T-helper 22 cell (primary cell): ENCODE measurements at places on chromosomes 7 and 10.

DNA sequence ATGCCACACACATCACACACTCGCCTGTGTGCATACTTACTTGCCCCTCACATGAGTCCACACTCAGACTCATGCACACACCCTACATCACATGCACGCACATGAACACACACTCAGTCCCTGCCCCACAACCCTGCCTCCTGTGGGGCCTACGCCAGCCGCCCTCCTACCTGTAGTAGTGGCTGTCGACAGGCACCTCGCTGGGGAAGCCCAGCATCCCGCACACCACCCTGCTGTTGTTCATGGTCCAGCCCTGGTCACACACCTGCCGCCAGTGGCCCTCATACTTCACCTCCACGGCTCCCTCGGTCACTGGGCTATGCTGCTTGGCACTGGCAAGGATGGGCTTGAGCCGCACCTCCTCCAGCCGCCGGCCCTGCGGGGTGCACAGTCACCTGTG, 7.2 kb downstream of the LOXL4 start:
- no peak for DNase-seq

DNA sequence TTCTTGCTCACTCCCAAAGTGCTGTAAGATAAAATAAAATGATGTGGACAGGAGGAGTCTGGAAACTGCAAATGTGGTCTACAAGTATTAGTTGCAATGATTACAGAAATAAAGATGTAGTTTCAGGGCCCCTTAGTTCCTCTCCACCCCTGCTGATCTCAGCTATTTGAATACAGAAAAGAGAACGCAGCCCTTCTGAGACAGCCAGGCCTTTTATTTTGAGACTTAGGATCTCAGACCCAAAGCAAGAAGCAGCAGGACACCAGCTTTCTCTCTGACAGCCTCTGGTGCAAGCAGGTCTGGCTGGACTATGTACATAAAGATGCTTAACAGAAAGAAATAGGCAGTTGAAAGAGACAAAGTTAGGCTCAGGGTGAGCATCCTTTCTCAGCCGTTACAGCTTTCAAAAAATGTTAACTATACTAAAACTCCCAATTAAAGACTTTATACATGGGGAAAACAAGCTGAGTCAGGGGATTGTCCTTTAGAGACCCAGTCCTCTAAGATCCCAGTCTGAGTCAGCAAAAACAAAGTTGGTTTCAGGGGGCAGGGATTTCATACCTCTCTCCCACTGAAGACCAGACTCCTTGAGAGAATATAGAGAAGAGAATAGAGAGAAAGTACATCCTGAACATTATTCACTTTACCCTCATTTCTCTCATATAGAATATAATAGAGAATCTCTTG, 220.4 kb downstream of the TMEM178B start:
- DNase-seq, result no peak

GRCh38 chr10:11236234-11236633, 218.6 kb downstream of the CELF2 start:
- DNase-seq, result peak; percentile 41

DNA sequence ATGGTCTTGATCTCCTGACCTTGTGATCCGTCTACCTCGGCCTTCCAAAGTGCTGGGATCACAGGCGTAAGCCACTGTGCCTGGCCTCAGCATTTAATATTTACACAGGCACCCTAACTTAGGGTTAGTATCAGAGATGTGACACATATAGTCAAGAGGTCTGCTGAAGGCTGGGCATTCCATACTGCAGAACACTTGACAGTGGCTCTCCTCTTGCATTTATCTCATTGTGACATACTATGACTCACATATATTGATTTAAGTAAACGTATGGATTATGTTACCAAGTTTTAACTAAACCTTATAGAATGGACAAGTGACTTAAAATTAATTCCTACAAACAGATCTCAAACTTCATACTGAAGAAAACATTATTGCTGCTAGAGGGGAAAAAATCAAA, 36.6 kb downstream of the BRAF start:
- DNase-seq, result no peak

DNA sequence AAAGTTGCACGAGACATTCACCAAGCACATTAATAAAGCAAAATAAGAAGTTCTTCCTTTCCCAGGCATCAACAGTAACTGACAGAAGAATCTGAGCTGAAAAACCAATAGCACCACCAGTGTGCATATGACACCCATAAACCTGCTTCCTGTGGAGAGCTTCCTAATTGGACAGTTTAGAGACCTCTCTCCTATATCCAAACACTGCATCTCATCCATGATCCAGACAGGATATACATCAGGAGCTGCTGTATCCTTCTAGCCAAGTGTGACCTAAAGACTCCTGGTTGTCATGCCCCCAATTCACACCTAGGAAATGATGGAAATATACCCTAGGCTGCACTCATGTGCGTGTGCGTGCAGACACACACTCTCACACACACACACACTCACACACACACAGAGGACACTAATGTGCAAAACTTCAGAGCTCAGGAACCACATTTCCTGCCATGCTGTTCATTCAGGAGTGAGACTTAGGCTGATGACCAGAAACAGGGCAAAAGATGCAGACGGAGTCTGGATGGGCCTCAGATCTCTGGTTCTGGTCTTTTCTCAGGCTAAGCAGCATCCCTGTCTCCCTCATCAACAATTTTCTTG, 58.0 kb downstream of the MAP3K8 start:
- no peak for DNase-seq

GRCh38 chr10:5890452-5890915, 441 bp downstream of the FBH1 start:
- no peak for DNase-seq

- DNase-seq, result peak; percentile 56
Observed at GRCh38 chr10:132443605-132443982, 46.6 kb downstream of the PWWP2B start.

DNA sequence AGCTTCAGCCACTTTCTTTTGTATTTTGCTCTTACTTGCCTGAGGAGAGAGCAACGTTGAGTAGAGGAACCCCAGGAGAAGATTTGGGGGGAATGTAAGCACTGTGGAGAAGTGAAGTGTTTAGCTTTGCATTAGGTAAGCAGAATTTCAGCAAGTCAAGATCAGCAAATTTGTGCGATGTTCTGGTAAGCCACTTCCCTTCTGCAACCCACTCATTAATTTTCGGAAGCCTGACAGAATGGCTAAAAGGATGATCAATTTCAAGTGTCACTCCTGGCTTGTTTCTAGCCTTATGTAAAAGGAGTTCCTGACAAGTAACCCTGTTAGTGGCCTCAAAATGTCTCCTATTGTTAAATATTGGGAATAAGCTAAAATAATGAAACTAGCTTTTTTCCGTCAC, 48.5 kb upstream of the NXPH1 start:
- no peak for DNase-seq

DNA sequence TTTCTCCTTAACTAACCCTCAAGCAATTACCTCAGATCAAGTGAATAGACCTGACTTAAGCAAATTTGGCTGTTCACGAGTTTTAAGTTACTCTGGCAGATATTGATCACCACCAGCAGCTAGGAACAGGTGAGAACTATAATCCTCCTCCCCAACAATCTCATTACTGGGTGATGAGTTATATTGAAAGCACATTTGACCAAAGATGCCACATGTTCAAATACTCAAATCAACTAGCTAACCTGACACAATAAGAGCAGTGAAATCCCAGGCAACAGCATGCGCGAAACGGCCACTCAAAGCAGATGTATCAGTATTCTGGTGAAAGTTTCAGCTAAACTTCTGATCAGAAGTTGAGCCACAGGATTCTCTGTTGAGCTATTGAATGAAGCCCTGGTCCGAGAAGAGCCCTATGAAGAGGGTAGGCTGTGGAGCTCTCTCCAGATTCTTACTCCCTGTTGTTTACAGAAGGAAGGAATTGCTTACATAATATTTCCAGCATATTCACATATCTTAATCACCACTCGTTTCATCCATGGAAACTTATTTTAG, 52.6 kb downstream of the CAV1 start:
- DNase-seq, result no peak

DNA sequence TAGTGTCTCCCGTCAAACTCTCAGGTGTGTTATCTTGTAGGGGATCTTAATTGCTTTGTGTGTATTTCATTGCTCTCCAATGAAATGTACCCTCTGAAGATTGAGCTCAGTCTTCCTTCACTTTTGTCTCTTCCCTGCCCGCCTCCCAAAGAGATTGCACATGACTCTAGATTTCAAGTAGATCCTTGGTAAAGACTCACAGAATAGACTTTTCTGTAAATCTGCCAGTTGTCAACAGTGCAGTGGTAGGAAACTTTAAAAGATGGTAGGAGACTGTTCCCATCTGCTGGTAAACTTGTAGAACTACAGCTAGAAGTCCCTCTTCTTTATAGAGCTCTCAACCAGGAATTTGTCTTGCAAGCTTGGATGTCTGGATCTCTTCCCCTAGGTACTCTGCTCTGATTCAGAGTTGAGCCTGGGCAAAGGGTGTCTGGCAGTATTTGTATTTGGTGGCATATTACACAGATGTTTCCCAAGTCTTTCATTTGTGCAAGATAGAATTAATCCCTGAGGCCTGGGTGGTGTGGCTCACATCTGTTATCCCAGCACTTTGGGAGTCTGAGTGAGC, 9.6 kb downstream of the CCL26 start:
- DNase-seq, result no peak
